Effector CD8-positive, alpha-beta T cell (primary cell): ENCODE measurements at places on chromosomes 3 and 15.
A peak's percentile ranks its signal among the peaks of the same experiment; 100 is the strongest.

DNA sequence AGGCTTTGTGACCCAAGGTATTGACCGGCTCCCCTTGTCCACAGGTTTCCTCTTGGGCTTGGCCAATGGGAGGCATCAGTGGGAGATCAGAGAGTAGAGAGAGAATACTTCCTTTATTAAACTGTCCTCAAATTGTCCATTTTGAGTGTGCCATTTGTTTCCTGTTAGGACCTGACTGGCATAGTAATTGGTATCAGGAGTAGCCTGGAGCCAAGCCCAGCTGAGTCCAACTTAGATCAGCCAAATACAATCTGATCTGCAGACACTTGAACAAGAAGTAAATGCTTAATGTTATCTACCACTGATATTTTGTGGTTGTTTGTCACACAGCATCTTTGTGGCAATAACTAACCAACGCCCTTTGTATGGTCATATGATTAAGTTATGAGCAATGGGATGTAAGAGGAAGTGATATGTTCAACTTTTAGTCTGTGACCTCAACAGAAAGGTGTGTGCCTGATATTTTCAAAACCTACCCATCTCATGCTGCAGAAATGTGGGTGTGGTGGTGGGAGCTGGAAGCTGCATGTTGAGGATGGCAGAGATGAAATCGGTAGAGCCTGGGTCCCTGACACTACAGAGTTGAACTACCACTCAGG lies 13.3 kb downstream of the MYD88 start:
- no peak for DNase-seq

DNA sequence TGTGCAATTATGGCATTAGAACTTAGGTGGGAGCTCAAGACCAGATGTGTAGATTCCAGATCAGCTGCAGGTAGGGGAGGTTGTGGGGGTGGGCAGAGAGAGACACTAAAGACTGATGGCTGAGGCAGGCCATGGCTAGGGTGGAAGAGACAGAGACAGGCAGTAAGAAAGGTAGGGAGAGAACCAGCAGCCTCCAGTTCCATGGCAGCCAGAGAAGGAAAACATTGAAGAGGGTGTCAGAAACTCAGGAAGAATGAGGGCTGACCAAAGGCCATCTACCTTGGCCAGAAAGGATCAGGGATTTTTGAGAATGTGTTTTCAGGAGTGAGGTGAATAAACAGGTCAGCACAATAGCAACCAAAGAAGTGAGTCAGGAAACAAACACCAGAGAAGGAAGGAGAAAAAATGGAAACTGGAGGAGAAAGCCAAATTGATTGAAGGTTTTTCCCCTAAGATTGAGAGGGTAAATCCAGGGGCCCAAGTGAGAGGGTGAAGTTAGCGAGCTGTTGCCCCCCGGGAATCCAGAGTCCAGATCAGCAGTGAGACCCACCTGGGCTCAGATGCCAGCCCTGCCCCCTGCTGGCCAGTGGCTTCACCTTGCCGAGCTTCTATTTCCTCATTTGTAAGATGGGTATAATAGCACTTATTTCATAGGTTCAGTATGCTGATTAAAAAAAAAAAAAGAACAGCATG lies 41.0 kb downstream of the ABHD2 start:
- DNase-seq = peak; percentile 49

DNA sequence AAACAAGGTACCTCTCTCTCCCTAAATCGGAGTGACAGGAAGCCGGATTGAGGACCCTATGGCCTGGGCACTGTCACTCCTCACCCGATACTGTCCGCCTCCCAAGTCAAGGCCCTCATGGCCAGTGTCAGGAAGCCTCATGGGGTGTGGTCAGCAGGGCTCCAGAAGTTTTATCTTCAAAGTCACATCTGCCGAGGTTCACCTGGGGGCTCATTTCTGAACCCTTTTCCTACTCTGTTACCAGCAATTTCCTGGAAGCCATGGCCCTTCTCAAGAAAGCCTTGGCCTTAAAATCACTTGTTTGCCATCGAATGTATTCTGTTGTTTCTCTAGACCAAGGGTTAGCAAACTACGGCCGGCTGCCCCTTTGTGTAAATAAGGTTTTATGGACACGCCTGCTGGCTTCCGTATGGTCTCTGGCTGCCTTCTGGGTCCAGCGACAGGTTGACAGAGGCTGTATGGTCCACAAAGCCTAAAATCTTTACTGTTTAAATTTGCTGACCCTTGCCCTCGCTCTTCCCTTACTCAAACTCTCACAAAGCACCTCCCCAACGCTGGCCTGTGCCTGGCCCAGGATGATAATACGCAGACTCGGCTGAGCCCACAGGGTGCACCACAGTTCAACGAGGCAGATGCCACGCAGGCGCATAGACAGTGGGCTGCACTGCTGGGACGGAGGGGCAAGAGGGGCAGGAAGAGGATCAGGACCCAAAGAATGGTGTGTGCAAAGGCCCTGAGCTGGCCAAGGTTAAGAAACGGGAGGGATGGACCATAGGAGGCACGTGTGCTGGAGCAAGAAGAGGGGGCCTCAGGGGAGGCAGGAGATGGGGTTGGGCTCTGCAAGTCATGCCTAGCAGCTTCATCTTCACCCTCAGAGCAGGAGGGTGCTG lies 24.7 kb upstream of the DUSP7 start:
- no peak for DNase-seq

DNA sequence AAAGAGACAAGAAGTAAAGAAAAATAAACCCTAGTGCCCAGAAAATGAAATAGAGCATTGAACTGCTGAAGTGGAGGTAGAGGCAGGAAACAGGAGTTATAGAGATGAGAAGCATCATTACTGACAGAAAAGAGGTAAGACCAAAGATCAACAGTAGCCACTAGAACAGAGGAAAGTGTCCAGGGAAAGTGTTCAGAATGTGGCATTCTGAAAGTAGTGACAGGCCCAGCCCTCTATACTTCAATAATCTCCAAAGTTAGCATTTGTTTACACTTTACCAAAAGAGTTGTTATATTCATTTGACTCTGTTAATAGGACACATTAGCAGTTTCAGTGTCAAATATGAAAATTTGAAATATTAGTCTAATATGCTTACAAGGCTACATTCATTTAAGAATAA lies 727.1 kb upstream of the NECTIN3 start:
- no peak for DNase-seq

- DNase-seq = no peak
These were observed 26.0 kb downstream of the TMEM158 start for GRCh38 chr3:45199837-45200648.

- DNase-seq = no peak
These were observed 17.9 kb upstream of the CSTA start for GRCh38 chr3:122307094-122307687.

DNA sequence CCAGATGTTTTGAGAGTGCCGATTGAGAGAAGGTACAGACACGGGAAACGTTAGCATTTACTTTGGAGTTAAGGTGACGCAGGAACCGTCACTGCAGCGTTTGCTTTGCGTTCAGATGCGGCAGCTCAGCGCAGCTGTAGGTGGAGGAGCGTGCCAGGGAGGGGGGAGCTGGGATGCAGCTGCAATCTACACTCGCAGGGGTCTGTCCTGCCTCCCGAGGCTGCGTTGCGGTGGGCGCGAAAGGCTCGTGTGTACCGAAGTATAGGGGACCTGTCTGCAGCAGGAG lies 425 bp upstream of the FYTTD1 start:
- DNase-seq = peak; percentile 63

GRCh38 chr3:130276203-130276803 lies 69.2 kb upstream of the COL6A5 start:
- DNase-seq = no peak

GRCh38 chr15:96171853-96172296 lies 158.6 kb upstream of the NR2F2 start:
- no peak for DNase-seq

DNA sequence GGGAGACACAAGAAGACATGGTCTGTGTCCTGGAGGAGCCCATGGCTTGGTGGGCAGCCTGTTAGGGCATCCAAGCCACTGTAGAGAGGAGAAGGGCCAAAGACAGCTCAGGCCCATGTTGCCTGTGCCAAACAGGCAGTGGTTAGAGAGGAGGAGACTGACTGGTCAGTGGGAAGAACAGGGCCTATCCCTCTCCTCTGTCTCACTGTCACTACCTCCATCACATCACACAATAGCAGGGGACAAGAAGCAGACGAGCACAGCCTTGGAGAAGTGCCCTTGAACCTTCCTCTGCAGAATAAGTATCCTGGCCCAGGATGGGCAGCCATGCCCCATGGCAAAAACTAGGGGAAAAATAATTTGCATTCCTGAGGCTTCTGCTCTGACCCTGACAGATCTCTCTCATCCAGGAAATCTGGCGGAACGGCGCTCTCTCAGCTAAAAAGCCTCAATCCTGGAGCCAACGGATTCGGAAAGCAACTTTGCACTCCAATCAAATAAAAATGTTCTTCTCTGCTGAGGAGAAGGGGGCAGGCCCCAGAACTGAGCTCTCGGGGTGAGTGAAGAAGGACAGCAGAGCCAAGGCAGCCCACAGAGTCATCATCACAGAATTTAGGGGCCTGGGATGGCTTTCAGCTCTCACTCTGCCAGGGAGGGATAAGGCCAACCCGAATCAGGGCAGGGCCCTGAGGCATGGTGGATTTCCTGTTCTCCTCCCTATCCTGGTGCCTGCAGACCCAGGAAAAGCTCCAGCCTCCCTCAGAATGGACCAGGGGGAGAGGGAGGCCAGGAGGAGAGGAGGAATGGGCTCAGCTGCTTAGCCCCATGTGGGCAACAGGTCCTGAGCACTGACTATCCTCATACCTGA lies 1.6 kb downstream of the SHF start:
- DNase-seq = no peak
